Fibroblast of lung (primary cell): ENCODE measurements at places on chromosomes 7 and 10. TPM values are rescaled to one million over a fixed set of nuclear protein-coding genes. Genes with fewer than 3 reads are reported as not detected.
A peak's percentile ranks its signal among the peaks of the same experiment; 100 is the strongest.

Gene SORBS1
- 0.26 and 0.50 TPM in 2 replicates for total RNA-seq

Gene ITIH5
- total RNA-seq, result 12.4 and 49.3 TPM in 2 replicates

GRCh38 chr10:30098629-30099028 is 39.2 kb upstream of the JCAD start:
- no peaks in the 10 kb centered on the region for H3K36me3 ChIP-seq
- H3K27ac ChIP-seq, result no peak overlapping the region
- H3K4me1 ChIP-seq, result no peaks in the 10 kb centered on the region
- H3K27me3 ChIP-seq, result no peaks in the 10 kb centered on the region
- H3K4me3 ChIP-seq, result no peak overlapping the region
- peak; percentile 97 for DNase-seq

- peak overlapping the region; percentile 56 for H3K4me3 ChIP-seq
- H3K27me3 ChIP-seq, result no peaks in the 10 kb centered on the region
- H3K36me3 ChIP-seq, result no peaks in the 10 kb centered on the region
- peak overlapping the region; percentile 59 for H3K27ac ChIP-seq
- peaks cover 22% of the 10 kb centered on the region for H3K4me1 ChIP-seq
- DNase-seq, result peak; percentile 15
Observed at GRCh38 chr7:1459920-1460820, 900 bp upstream of the MICALL2 start.

- H3K4me3 ChIP-seq, result no peak overlapping the region
- DNase-seq, result no peak
- H3K4me1 ChIP-seq, result no peaks in the 10 kb centered on the region
Observed at GRCh38 chr10:109737626-109738025, 185.7 kb downstream of the XPNPEP1 start.

DNA sequence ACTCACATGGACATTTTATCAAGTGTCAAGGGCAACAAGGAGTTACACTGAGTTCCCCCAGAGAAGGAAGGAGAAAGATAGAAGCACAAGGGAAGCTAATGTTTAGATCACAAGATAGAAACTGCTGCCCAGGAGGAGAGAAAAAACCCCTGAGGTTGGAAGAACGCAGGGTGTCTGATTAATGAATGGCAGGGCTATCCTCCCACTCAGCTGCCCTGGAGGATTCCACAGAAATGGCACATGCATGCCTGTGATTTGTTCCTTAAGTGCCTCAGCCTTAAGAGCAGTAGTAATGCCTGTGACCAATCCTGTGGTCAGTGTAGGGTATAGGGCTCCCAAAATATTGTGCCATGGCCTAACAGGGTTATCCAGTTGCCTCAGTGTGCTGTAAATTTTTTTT is 20.2 kb downstream of the DNAJB9 start:
- H3K36me3 ChIP-seq, result no peaks in the 10 kb centered on the region
- DNase-seq, result peak; percentile 26
- H3K27ac ChIP-seq, result no peak overlapping the region
- H3K4me1 ChIP-seq, result no peaks in the 10 kb centered on the region
- no peaks in the 10 kb centered on the region for H3K27me3 ChIP-seq

GRCh38 chr7:151659219-151659618 is 139.5 kb upstream of the RHEB start:
- no peaks in the 10 kb centered on the region for H3K27me3 ChIP-seq
- peaks cover 3% of the 10 kb centered on the region for H3K4me1 ChIP-seq
- H3K27ac ChIP-seq, result no peak overlapping the region
- no peak overlapping the region for H3K4me3 ChIP-seq
- H3K36me3 ChIP-seq, result no peaks in the 10 kb centered on the region
- DNase-seq, result no peak

DNA sequence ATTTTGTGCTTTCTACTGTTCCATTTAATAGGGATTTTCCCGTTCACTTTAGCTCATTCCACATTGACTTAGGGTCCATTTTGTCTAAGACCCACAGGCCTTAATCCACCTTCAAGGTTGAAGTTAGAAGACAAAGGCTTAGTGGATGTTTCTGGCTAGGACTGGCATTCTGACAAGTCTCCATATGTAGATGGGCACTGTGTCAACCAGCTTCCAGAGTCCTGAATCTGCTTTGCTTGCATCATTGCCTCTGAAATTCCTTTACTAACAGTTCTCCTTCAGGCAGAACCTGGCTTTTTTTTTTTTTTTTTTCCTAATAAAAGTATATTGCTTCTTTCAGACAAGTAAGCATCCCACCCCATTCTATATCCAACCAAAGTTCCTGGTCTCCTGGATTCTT is 69.6 kb upstream of the PDCD4 start:
- peak; percentile 82 for DNase-seq
- H3K4me3 ChIP-seq, result no peak overlapping the region
- no peaks in the 10 kb centered on the region for H3K27me3 ChIP-seq
- H3K36me3 ChIP-seq, result no peaks in the 10 kb centered on the region
- no peak overlapping the region for H3K27ac ChIP-seq
- peaks cover 3% of the 10 kb centered on the region for H3K4me1 ChIP-seq

GRCh38 chr7:107315716-107316220 is 147.0 kb downstream of the HBP1 start:
- DNase-seq, result no peak
- H3K36me3 ChIP-seq, result no peaks in the 10 kb centered on the region
- no peaks in the 10 kb centered on the region for H3K27me3 ChIP-seq
- no peak overlapping the region for H3K27ac ChIP-seq
- H3K4me1 ChIP-seq, result no peaks in the 10 kb centered on the region

- H3K27me3 ChIP-seq, result no peaks in the 10 kb centered on the region
- peak; percentile 97 for DNase-seq
- H3K4me1 ChIP-seq, result peaks cover 30% of the 10 kb centered on the region
- no peak overlapping the region for H3K4me3 ChIP-seq
- peak overlapping the region; percentile 88 for H3K27ac ChIP-seq
Observed at GRCh38 chr10:70656489-70656888, 15.8 kb upstream of the ADAMTS14 start.

DNA sequence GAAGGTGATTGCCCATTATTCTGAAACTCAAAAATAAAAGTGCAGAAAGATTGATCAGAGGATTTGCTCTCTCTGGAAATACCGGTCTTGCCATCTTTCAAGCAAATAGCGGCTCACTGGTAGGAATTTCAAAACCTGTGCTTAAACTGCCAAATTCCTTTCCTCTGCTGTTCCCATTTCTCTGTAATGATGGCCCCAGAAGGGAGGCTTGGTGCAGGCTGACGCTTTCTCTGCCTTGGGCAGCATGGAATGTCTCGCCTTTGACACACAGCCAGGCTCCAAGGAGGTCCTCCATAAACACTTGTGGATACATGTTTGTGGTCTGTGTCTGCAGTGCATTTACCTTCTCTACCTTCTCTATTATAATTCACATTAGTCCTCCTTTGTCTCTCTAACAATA is 146.8 kb downstream of the HIBADH start:
- H3K36me3 ChIP-seq, result no peaks in the 10 kb centered on the region
- peak; percentile 8 for DNase-seq
- H3K27me3 ChIP-seq, result no peaks in the 10 kb centered on the region
- no peaks in the 10 kb centered on the region for H3K4me1 ChIP-seq
- H3K4me3 ChIP-seq, result no peak overlapping the region
- H3K27ac ChIP-seq, result no peak overlapping the region

DNA sequence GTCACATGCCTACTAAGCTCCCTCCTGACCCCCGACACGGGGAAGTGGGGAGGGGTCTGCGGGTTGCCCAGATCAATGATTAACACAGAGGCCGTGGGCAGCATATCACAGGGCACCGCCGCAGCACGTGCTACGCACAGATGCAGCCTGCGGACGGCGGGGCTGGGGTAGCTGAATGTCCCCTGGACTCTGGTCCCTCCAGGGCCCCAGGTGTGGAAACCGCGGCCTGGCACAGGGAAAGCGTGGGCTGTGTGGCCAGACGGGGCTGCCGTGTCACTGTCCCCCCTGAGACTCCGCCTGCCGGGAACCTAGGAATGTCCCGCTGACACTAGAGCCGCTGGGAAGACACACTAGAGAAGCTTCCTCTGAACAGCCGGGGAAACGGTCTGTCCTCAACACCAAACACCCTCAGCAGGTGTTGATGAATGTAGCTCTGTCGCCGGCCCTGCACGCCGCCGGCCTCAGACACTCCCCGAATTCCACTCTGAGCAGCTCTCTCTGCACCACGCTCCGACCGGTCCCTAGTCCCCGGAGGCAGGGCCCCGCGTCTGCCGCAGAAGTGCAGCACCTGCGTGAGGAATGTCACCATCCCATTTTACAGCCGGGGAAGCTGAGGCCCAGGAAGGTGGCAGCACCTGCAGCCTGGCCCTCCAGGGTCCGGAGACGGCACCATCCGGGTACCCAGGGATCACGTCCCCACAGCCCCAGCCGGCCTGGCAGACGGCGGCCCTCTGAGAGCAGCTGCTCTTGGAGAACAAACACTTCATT is 33.4 kb upstream of the PDGFA start:
- DNase-seq, result no peak
- H3K27ac ChIP-seq, result no peak overlapping the region
- no peaks in the 10 kb centered on the region for H3K4me1 ChIP-seq
- no peak overlapping the region for H3K4me3 ChIP-seq
- no peaks in the 10 kb centered on the region for H3K36me3 ChIP-seq

DNA sequence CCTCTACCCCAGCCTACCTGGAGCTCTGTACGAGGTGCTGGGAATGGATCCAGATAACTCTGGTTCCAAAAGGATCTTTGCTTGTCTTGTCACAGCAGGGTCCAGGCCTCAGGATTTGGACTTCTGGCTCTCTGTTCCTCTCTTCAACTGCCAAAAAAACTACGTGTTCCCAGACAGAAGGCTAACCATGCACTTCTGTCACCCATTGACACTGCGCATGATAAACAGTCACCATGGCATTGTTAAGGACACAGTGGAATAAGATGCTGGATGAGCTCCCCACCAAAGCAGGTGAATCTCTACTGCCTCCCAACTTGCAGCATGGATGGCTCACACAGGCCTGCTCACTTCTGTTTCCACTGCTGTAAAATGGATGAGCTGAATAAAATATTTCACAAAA is 637.9 kb downstream of the TNS3 start:
- no peak overlapping the region for H3K27ac ChIP-seq
- H3K4me1 ChIP-seq, result peaks cover 2% of the 10 kb centered on the region
